ENCODE measurements at places on chromosomes 12 and 14.

DNA sequence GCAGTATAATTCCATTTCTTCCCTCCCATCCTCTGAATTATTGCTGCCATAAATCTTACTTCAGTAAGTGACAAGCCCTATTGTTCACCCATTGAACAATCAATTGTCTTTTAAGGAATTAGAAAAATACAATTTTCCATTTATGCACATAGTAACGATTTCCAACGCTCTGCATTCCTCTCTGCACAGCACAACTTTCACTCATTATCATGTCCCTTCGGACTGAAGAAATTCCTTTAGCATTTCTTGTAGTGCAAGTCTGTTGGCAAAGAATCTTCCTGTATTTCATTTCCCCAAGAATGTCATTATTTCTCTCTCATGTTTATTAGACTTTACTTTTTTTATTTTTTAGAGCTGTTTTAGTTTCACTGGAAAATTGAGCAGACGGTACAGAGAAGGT lies 252.1 kb upstream of the RTL1 start:
- DNase-seq, result no peak

GRCh38 chr12:47935184-47935583 lies 28.2 kb upstream of the TMEM106C start:
- DNase-seq, result no peak

GRCh38 chr12:2410496-2410895 lies 357.7 kb downstream of the CACNA1C start:
- no peak for DNase-seq

DNA sequence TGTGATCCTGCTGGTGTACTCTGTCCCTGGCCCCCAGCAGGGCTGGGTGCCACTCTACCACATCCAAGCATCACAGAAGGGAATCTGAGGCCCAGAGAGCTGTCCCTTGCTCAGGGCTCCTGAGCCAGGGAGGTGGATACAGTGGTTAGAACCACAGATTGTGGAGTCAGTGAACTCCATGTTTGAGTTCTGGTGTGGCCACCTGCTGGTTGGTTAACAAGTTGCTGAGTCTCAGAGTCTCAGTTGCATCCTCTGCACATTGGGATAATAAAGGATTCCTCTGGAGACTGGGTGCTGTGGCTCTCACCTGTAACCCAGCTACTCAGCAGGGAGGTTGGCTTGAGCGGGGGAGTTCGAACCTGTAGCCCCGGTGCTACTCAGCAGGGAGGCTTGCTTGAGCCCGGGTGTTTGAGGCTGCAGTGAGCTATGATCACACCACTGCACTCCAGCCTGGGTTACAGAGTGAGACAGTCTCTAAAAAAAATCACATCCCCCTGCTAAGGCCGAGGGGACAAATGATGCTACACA lies 39.4 kb downstream of the MVK start:
- no peak for DNase-seq

- DNase-seq, result peak; percentile 62
Measured at GRCh38 chr14:87133073-87133801, 859.7 kb downstream of the GALC start.

GRCh38 chr12:98409548-98409947 lies 105.8 kb upstream of the TMPO start:
- DNase-seq, result no peak

DNA sequence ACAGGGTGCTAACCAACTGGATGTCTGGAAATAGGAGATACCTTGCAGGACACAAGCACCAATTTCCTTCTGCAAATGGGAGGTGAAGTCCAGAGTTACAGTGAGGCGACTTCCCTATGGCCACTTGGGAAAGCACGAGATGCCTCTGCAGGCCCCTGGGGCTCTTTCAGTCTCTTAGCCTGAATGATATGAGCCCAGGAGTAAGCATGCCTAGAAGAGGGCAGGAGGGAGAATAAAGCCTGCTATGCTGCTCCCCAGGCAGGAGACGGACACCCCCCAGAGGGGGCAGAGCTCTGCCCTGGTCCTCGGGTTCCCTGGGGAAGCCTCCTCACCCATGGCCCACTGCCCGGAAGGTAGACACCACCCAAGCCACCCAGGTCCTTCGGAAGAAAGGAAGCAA lies 105.1 kb downstream of the GCH1 start:
- no peak for DNase-seq

DNA sequence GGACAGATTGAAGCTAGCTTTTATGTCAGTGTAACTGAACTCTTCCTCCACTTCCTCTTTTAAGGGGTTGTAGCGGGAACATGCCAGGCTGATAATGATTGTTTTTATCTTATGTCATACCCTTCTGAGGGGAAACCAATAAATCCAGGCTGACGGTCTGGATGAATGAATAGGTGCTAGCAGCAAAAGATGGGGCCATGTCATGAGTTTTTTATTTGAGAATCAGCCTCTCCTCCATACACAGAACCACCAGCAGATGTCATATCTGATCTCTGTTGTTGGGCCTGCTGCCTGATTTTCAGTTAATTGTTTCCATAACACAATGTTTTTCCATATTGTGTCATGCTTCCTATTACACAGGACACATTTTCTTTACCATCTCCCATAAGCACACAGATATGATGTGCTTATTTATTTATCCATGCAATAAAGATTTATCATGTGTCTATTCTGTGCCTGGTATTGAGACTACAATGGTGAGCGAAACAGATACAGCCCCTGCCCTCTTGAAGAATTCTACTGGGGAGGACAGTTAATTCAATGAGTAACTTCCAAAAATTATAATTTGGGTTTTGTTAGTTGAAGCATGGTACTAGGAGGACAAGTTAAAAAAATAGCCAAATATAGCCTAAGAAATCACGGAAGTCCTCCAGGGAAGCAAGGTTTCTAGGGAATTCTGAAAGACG lies 33.6 kb upstream of the CRY1 start:
- no peak for DNase-seq

- DNase-seq, result no peak
Measured at GRCh38 chr12:85356596-85357385, 76.8 kb downstream of the ALX1 start.

GRCh38 chr12:78951803-78952551 lies 87.4 kb downstream of the SYT1 start:
- no peak for DNase-seq

- no peak for DNase-seq
Measured at GRCh38 chr14:22176957-22177356, 412.1 kb downstream of the DAD1 start.

- DNase-seq, result no peak
Measured at GRCh38 chr12:2794191-2794735, 507 bp upstream of the FKBP4 start.

DNA sequence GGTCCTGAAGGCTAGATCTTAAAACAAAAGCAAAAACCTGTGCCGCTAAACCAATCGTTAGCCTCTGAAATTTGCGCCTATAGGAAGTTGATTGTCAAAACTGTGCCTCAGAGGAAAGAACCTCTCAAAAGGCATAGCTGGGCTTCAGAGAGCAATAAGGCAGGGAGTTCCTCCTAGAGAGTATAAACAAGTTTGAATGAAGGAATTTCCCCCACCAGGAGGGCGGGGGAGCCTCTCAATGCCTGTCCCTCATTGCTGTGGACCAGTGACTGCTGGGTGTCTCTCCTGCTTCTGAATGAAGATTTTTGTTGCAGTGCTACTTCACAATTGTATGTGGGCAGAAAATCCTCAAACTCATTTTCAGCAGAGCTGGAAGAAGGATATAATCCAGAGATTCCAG lies 88.6 kb downstream of the KCNK10 start:
- DNase-seq, result no peak

DNA sequence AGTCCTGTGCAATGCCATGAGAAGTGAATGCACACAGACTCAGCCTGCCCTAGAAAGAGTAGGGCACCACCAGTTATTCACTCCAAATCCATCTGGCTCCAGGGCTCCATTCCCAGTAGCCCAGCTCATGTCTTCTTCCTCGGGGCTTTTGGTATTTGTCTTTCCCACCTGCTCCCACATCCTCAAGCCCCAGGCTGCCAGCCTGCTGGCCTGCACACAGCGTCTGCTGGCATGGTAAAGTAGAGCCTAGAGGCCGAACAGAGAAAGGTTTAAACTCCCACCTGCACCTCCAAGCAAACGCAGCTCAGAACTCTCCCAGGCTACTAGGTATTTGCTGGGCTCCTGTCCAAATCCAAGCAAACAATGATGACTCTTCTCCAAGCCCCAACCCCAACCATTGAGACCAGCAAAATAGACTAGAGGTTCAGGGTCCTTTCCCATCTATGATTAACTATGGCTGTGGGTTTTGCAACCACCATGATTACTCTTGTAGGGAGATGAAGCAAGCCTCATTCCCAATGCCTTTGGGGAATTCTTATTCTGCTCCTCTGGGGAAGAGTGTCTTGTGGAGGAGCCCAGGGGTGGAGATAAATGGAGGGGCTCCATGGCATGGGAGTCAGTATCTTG lies 5.2 kb upstream of the VDR start:
- DNase-seq, result no peak

DNA sequence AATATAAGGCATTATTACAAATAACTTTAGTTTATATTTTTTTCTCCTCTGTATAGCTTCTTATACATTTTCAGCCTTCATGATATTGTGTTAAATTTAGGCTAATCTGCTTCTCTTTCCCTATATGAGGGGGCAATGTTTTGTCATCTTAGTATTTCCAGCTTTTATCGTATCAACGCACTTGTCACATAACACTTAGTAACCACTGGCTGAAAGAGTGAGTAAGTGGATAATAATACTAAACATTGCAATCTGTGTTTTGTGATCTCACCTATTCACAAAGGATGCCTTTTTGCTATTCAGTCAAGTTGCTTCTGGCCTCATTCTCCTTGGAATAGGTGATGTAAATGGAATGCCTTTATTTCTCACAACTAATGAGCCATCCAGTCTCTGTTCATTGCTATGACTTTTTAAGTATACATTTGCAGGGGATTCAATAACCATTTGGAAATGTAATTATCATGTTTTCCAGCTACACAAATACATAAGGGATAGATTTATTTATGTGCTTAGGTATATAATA lies 260.9 kb downstream of the BMP4 start:
- no peak for DNase-seq

DNA sequence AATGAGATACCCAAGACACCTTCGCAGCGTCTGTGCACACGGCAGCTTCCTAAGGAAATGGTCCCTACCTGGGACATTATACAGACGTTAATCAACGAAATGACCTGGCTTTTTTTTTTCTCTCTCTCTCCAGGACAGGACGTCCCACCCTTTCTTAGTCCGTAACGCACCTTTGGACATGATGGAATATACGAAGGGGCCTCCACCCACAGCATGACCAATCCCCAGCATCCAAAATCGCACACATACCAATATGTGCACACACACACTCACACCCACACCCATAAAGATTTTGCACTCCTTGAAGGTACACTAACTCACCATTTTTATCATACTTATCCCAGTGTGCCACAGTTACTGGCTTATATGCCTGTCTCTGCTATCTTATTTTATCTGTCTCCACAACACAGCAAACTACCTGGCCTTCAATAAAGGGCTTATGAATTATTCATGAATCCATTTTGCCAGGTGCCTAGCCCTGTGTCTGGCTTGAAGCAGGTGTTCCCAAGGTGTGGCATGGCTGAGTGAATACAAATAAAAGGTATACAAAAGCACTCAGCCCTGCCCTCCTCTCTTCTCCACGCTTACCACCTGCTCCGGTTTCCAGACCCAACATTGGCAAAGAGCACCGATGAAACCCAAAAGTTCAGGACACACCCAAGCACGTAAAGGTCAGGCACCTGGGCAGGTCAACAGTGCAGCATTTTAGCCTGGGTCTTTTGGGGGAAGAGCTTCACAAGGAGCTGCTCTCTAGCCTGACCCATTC lies 2.2 kb downstream of the SCNN1A start:
- DNase-seq, result no peak

DNA sequence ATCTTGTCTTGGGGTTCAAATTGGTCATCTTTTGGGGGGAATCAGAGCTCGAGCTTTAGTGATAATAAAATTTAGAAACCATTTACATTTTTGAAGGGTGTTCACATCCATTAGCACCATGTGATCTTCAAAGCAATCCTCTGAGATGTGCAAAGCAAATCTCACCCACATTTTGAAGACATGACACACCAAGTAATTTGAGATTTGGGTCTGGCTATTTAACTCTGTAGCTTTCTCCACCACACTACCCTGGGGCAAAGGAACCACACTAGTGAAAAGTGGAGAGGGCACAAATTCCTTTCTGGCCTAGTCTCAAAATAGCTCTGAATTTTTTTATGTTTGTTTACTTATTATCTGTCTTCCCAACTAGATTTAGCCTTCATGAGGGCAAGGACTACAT lies 46.6 kb upstream of the TMEM233 start:
- DNase-seq, result no peak

DNA sequence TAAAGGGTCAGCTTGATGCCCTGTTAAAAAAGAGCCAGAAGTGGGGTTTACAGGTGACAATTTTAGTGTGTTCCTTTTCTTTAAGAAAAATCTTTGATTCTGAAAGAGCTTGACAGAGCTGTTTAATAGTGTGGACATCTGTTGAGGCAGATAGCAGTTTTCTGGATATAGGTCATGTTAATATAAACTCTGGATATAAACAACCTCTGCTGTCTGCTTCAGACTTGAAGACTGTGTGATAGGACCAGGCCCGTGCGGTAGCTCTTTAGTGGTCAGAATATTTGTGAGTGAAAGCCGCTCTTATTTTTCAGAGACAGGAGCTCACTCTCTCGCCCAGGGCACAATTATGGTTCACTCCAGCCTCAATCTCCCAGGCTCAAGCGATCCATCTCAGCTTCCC lies 439.9 kb upstream of the RGS6 start:
- no peak for DNase-seq

- DNase-seq, result no peak
Measured at GRCh38 chr14:91912035-91912434, 35.5 kb downstream of the FBLN5 start.

DNA sequence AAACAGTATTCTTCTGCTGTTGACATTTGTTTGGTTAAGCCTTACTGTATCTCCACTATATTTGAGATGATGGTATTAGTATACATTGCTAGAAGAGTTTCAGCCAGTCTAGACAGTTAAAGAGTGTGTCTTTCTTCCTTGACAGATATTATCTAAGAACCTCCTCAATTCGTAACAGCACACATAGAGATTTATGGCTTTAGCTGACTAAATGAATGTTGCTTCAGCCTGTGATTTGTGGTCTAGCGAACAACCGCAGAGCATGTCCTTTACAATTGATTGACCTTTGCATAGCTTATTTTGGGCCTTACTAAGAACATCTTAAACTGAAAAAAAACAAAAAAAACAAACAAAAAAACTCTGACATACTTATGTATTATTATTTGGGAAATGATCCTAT lies 122.2 kb downstream of the DAAM1 start:
- no peak for DNase-seq

GRCh38 chr12:110243227-110243626 lies 37.8 kb upstream of the ATP2A2 start:
- DNase-seq, result no peak

GRCh38 chr12:95083938-95084337 lies 10.5 kb upstream of the NR2C1 start:
- peak; percentile 34 for DNase-seq

DNA sequence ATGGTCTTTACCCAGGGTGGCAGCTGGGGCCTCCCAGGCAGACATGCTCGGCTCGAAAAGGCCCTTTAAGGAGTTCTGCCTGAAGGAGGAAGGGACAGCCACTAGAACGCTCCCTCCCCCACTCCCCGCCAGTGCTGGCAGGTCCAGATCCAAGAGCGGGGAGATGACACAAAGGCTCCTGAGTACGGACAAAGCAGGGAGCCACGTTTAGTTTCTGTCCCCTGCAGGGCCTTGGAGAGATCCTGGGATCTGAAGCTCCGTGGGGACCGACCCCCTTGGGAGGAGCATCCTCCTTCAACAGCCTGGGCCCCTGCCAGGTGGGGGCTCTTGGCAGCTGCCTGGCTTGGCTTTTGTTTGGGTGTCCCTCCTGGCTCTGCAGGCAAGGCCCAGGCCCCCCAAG lies 89.7 kb downstream of the ESRRB start:
- DNase-seq, result no peak

GRCh38 chr14:85426068-85426935 lies 103.6 kb upstream of the FLRT2 start:
- no peak for DNase-seq
